Left cardiac atrium (tissue), 4 donors: ENCODE measurements at places on chromosomes 3 and 15.
A peak's percentile ranks its signal among the peaks of the same experiment; 100 is the strongest.

GRCh38 chr3:123834631-123835030, 49.5 kb downstream of the MYLK start:
- no peak for DNase-seq

GRCh38 chr3:66338927-66339326, 118.1 kb downstream of the SLC25A26 start:
- DNase-seq, result no peak

DNA sequence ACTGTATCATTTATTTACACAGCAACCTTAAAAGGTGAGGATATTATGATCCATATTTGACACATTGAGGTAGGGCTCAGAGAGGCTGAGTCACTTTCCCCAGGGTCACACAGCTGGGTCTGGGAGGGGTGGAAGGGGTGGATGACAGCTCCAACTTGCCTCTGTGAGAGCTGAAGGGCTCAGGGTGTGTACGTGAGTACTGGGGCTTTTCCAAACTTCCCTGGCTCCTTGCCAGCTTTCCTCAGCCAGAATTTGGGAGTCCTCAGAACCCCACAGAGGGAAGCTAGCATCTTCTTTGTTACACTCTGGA, 58.3 kb upstream of the SLC6A11 start:
- no peak for DNase-seq

GRCh38 chr3:177449360-177450006, 252.2 kb upstream of the TBL1XR1 start:
- DNase-seq, result no peak

DNA sequence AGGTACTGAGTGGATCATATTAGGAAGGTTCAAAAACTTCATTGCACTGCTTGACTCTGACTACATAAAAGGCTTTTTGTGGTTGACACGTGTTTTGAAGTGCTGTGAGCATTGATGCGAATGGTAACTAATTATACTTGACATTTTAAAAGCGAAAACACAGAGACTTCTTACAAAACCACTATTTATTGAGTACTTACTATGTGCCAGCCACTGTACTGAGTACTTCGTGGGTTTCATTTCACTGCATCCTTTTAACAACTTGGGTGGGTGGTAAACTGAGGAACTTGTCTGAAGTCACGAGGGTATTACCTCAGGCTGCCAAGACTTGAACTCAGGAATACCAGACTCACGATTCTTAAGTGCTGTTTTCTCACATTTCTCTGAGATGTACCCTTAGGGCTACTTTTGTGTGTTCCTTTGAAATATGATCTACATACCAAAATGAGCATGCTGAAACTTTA, 45.3 kb upstream of the PPP4R2 start:
- no peak for DNase-seq

DNA sequence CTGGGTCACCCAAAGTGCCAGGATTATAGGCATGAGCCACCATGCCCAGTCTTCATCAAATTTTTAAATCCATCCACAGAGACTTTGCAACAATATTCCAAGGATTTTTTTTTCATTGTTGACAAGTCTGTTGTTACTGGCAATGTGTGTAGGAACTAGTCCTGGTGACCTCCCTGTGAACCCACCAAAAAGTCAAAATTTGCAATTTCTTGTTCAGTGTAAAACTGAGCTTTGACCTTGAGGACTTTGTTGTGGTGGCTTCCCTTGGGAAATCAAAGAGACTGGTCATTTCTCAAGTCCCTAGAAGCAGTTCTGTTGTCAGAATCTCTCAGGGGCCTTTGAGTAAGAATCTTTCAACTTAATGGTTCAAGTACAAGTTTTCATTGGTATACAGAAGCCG, 36.9 kb upstream of the COL8A1 start:
- no peak for DNase-seq

DNA sequence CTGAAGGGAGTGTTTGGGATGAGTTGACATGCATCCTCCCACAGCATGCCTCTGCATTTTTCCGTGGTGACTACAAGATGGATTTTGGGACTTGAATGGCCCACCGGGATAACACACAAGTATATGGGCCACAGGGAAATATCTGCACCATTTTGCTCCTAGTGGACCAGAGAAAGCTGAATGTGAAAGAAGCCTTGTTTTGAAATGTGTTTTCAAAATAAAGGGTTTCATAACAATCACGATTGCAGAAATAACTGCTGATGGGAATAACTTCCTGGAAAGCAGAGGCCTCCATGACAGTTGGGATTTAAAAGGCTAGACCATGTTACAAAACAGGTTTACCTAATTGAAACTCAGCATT, 77.5 kb upstream of the PRR23C start:
- DNase-seq, result no peak

GRCh38 chr15:91331581-91331980, 231.5 kb downstream of the SV2B start:
- DNase-seq, result no peak

GRCh38 chr3:152461460-152461859, 192.7 kb downstream of the MBNL1 start:
- no peak for DNase-seq

- no peak for DNase-seq
These were observed 99.6 kb upstream of the RBMS3 start for GRCh38 chr3:29181149-29181780.

DNA sequence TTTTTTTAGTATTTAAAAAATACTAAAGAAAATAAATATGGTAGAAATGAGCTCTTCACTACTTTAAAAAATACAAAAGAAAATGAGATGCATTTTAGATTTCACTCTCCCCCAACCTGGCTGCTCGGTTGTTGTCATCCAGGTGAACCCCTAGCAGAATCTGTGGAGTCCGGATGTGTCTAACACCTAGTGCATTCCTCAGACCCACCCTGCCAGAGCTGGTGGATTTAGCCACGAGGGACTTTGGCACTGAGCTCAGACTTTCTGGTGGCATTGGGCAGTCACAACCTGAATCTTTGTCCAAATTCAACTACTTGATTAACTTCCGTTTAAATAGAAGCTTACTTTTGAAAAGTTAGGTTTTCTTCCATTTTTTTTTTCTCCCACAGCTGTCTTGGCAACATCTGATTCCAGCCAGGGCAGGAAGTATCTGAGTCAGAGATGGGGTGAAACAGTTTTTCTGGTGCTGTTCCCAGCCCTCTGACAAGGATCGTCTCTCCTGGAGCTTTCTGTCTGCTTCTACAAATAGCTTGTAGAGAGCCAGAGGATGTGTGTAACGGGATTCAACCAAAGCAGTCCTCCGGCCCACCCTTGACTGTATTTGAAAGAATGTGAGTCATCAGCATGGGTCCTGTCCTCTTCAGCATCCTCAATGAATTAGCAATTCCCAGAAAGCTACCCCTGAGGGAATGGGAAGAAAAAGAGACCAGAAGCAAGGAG, 301.8 kb upstream of the MCTP2 start:
- DNase-seq, result peak; percentile 53

DNA sequence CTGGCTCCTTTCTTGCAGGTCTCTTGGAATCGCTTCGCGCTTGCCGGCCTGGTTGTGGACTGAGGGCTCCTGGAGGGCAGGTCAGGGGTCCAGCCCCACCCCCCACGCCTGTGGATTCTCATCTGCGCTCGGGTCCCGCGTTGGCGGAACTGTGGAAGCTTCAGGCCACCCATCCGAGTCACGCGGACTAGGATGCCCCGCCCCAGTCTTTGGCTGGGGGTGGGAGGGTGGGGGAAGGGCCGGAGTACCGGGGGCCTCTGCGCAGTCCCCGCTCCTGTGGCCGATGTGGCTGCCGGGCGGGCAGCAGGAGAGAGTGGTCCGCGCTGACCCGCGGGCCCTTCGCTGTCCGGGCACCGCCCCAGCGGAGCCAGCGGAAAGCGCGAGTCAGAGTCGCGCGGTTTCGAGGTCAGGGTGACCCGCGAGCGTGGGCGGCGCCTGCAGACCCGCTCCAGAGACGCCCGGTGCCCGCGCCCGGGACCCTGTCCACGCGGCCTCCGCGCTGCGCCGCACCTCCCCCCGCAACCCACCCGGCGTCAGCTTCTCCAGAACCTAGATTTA, 114.2 kb downstream of the KLF13 start:
- DNase-seq, result peak; percentile 48

GRCh38 chr3:16900779-16901440, 16.2 kb downstream of the PLCL2 start:
- DNase-seq, result no peak

DNA sequence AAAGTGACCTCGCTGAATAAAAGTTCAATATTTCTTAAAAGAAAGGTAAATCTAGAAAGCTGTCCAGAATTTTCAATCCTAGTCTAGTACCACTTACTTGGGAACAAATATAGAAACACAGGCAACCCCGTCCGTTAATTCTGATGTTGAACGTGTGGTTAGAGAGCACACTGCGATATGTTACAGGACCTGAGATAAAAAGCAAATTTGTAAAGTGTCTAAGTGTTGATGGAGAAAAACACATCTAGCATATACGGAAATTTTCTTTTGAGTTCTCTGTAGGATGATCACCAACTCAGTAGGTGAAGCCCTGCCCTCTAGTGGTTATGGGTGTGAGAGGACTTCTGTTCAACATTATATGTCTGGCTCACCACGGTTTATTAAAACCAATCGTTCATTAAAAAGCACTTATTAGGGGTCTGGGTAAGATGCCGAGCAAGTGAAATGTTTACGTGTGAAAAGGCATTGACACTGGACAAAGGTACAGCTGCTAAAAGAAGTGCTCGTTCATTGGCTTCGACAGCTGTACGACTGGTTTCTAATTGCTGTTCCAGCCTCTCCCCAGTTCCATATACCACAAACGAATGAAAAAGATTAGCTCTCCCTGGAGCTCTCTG, 1.0 kb upstream of the ATP2C1 start:
- peak; percentile 52 for DNase-seq

GRCh38 chr3:169750665-169751064, 14.2 kb downstream of the TERC start:
- DNase-seq, result no peak

GRCh38 chr3:142931222-142931621, 32.3 kb downstream of the PAQR9 start:
- DNase-seq, result no peak

- no peak for DNase-seq
These were observed 87.7 kb upstream of the LIMD1 start for GRCh38 chr3:45506751-45507391.

- peak; percentile 34 for DNase-seq
These were observed 499.9 kb upstream of the LMCD1 start for GRCh38 chr3:8001712-8002111.

DNA sequence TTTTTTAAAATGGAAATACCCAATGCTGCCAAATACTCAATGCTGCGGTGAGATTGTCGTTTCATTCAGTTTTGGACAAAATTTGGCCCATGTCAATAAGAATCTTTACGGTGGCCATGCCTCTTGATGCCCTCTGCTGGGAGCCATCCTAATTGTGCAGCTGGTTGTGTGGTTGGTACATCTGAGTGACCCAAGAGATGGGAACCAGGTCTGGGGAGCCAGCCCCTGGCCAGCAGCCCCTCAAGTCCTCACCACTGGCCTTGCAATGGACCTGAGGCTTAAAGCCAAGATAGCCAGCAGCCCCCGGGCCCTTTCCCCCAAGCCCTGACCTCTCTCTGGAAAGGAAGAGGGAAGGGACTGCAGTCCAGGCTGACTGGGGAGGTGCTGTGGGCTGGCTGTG, 36.4 kb upstream of the ESYT3 start:
- no peak for DNase-seq

GRCh38 chr3:50294492-50295403, 2.5 kb upstream of the IFRD2 start:
- no peak for DNase-seq

GRCh38 chr3:42020684-42021307, 58.9 kb upstream of the ULK4 start:
- no peak for DNase-seq

DNA sequence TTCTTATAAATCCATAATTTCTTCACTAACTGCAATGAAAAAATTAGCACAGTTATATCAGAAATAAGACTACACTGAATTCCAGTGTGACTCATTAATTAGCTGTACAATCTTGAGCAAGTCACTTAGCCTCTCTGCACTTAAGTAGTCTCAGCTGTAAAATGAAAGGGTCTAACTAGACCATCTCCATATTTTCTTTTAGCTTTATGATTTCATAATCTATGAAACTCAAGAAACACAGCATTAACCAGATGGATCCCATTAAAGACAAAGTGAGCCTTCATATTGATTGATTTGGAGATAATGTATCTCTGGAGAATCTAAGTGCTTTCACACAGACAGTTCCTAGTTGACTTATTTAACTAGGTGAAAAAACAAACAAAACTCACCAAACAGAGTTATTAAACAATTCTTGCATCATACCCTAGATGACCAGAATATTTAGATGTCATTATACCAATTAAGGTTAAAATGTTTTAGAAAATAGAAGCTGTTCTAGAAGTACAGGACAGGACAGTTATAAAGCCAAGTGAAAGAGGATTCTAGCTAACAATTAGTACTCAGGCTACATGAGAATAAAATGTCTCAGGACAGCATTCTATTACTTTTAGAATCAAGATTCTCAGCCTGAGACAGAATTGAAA, 11.2 kb downstream of the CSNK1G1 start:
- DNase-seq, result no peak

DNA sequence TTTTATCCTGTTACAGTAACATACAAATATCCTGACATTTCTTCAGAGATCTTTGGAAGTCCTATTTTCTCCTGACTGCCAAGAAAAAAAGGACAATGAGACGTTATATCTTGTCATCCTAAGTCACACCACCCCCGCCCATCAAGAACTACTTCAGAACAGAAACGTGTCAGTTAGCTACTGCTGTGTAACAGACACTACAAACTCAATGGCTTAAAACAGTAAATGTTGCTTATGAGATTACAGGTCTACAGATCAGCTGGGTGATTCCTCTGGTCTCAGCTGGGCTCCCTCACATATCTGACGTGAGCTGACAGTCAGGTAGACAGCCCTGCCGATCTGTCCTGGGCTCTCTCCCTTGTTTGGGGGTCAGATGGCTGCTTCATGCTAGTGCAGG, 20.5 kb upstream of the CCDC174 start:
- DNase-seq, result no peak

DNA sequence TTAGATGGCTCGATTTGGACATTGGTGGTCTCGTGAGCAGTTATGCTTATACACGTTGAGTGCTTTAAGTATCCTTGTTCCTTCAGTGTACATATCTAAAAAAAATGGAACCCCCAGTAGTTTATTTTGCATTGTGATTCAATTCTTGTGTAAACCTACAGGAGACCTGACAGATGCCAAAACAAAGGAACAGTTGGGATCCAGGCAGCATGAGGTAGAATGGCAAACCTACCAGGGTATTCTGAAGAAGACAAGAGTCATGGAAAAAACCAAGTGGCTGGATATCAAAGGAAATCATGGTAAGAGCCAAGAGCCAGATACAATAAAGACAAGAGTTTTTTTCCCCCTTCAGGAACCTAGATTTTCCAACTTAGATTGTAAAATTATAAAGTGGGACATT, 2.0 kb downstream of the TMEM62 start:
- DNase-seq, result no peak
